ENCODE measurements at places on chromosomes 2 and 18.
A peak's percentile ranks its signal among the peaks of the same experiment; 100 is the strongest.

- no peaks in the 10 kb centered on the region for H3K4me1 ChIP-seq
- peaks cover 24% of the 10 kb centered on the region for H3K27me3 ChIP-seq
- DNase-seq, result no peak
- no peak overlapping the region for H3K27ac ChIP-seq
- no peak overlapping the region for H3K4me3 ChIP-seq
- H3K36me3 ChIP-seq, result no peaks in the 10 kb centered on the region
These were observed 125.8 kb downstream of the OSBPL6 start for GRCh38 chr2:178320011-178320585.

GRCh38 chr2:163351966-163352365, 383.8 kb downstream of the FIGN start:
- peaks cover 13% of the 10 kb centered on the region for H3K27me3 ChIP-seq
- no peak for DNase-seq
- H3K4me1 ChIP-seq, result no peaks in the 10 kb centered on the region

GRCh38 chr2:157480182-157480961, 36.5 kb upstream of the CYTIP start:
- H3K27ac ChIP-seq, result peak overlapping the region; percentile 99
- peak; percentile 50 for DNase-seq
- peaks cover 81% of the 10 kb centered on the region for H3K4me1 ChIP-seq
- no peaks in the 10 kb centered on the region for H3K27me3 ChIP-seq
- H3K4me3 ChIP-seq, result peak overlapping the region; percentile 63

DNA sequence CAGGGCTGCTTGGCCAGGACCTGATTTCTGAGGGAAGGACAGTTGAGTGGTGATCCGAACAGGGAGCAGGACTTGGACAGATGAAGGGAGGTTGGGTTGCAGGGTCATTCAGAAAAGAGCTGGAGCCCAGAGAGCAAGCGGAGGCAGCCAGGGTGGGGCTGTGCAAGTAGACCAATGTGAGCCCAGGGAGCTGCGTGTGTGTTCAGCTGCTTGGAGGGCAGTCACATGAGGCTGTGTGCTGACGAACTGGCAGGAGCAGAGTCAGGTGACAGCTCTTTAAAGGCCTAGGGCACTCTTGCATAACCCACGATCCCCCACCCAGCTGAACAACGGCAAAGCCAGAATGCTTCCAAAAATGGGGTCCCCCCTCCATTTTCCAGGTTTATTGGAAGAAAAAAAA, 4.6 kb upstream of the MLPH start:
- H3K36me3 ChIP-seq, result no peaks in the 10 kb centered on the region
- H3K27ac ChIP-seq, result no peak overlapping the region
- DNase-seq, result no peak
- H3K27me3 ChIP-seq, result peaks cover 51% of the 10 kb centered on the region
- no peak overlapping the region for H3K4me3 ChIP-seq
- H3K4me1 ChIP-seq, result peaks cover 2% of the 10 kb centered on the region

DNA sequence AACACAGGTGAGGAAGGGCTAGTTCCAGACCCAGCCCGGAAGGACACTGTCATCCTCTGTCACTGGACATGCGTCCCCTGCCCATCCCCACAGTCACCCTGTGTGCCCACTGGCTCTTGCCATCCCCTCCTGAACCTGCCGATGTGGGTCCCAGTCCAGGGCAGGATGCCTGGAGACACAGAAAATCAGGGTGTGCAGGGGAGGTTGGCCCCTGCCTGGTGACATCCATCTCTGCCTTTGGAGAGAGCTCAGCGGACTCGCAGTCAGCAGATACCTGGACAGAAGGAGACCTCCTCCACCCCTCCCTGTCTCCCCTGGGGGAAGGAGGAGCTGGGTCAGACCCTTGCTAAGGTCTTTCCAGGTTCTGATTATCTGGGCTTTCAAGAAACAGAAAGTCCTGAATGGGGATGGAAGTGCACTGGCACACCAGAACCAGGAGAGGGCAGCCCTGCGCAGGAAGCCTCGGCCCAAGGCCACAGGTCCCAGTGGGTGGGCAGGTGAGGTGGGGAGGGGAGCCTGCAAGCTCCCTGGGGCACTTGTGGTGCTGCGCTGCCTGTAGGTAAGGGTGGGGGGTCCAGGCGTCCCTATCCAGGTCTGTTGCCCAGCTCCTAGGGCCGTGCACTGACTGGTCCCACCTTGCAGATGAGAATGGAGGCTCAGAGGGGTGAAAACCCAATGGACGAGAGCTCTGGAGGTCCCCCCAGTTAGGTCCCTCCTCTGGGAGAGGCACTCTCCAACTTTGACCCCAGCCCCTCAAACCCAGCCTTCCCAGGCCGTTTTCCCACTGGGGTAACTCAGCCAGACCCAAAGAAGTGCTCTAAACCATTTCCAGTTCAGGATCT, 9.7 kb upstream of the OTOS start:
- no peaks in the 10 kb centered on the region for H3K36me3 ChIP-seq
- peak; percentile 33 for DNase-seq
- no peak overlapping the region for H3K4me3 ChIP-seq
- H3K4me1 ChIP-seq, result no peaks in the 10 kb centered on the region
- no peak overlapping the region for H3K27ac ChIP-seq
- peaks cover 18% of the 10 kb centered on the region for H3K27me3 ChIP-seq

GRCh38 chr2:80288576-80288975, 16.0 kb downstream of the LRRTM1 start:
- no peaks in the 10 kb centered on the region for H3K27me3 ChIP-seq
- no peaks in the 10 kb centered on the region for H3K36me3 ChIP-seq
- H3K4me1 ChIP-seq, result no peaks in the 10 kb centered on the region
- DNase-seq, result no peak
- no peak overlapping the region for H3K27ac ChIP-seq

GRCh38 chr2:127683056-127683455, 7.7 kb upstream of the LIMS2 start:
- no peaks in the 10 kb centered on the region for H3K27me3 ChIP-seq
- H3K36me3 ChIP-seq, result no peaks in the 10 kb centered on the region
- H3K4me1 ChIP-seq, result no peaks in the 10 kb centered on the region
- no peak for DNase-seq
- H3K4me3 ChIP-seq, result no peak overlapping the region
- no peak overlapping the region for H3K27ac ChIP-seq

DNA sequence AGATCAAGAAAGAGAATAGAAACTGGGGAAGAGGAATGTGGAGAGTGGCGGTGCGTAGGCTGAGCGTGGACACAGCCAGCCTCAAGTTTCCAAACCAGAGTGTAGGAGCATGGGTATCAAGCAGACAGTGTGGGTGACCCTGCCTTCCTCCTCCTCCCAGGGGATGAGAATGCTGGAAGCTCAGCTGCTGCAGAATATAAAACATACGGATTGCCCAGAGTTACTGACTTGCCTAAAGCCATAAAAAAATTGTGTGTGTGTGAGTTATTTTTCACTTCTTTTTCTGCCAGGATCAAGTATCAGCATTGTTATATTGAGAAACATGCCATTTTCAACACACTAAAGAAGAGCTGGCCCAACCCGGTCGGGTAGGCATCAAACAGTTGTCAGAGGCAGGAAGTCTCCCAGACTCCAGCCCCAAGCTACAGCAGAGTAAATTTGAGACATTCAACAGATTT, 333.3 kb upstream of the ACVR2A start:
- H3K4me3 ChIP-seq, result no peak overlapping the region
- H3K36me3 ChIP-seq, result no peaks in the 10 kb centered on the region

DNA sequence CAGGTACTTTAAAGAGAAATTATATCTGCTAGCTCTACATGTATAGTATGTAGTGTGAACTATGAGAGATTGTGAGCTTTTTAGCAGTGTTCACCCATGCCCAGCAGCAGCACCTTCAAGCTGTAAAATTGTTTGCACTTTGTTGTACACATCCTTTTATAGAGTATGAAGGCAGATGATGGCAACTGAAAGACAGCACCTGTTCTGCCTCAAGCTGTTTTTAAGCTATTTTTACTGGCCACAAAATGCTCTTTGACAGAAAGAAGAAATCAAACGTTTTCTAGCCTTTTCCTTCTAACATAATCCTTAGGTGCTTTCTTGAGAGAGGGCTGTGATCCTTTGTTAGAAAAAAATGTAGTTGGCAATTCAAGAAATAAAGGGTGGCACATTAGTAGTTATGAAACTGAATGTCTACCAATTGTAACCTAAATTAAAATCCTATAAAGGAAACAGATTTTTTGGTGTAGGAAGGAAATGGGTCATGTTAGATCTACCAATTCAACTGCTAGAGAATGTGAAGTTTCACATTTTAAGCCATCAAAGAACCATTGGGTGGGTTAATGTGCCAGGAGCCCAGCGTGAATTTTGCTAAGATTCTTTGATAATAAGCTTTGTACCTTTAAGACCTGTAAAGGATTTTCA, 59.5 kb downstream of the R3HDM1 start:
- no peak overlapping the region for H3K4me3 ChIP-seq
- DNase-seq, result no peak
- H3K4me1 ChIP-seq, result peaks cover 35% of the 10 kb centered on the region
- H3K27ac ChIP-seq, result no peak overlapping the region
- H3K36me3 ChIP-seq, result peaks cover 26% of the 10 kb centered on the region

DNA sequence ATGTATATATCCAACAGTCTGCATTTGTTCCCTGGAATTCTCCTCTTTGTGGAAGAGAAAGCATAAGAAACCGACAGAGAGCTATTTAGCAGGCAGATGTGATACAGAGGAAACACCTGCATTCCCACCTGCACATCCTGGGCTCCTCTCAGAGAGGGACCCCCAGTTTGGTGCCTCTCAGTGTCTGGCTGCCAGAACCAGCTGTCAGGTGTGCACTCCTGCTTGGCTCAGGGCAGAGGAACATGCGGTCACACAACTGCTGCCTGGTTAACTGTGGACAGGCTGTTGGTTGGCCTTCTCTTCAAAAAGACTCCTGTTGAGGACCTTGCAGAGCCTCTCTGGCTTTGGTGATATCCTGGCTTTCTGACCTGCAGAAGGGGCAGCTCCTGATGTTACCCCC, 54.6 kb downstream of the ITGB6 start:
- no peaks in the 10 kb centered on the region for H3K36me3 ChIP-seq
- H3K27me3 ChIP-seq, result peaks cover 4% of the 10 kb centered on the region
- no peak for DNase-seq
- H3K4me1 ChIP-seq, result peaks cover 2% of the 10 kb centered on the region
- no peak overlapping the region for H3K27ac ChIP-seq

- peaks cover 11% of the 10 kb centered on the region for H3K27me3 ChIP-seq
- DNase-seq, result no peak
- no peaks in the 10 kb centered on the region for H3K4me1 ChIP-seq
These were observed 310.6 kb upstream of the SPRED2 start for GRCh38 chr2:65742977-65743376.

DNA sequence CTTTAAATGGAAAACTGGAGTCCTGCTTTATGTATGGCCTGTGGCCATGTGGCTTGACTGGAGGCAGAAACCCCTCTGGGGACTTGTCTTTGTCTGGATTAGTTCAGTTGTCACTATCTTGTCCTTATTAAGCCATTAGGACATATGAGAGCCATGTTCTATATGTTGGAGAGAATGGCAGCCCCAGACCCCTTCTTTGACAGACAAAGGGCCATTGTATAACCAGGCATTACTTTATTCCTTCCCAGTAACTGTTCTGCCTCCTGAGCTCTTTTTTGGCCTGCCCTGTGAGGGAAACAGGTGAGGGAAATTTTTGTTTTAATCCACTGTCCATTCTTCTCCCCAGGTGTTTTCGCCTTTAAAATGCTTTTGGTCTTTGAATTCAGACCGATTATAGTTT, 43.3 kb downstream of the FSHR start:
- no peaks in the 10 kb centered on the region for H3K27me3 ChIP-seq
- H3K36me3 ChIP-seq, result no peaks in the 10 kb centered on the region
- H3K27ac ChIP-seq, result no peak overlapping the region
- DNase-seq, result no peak
- no peaks in the 10 kb centered on the region for H3K4me1 ChIP-seq
- H3K4me3 ChIP-seq, result no peak overlapping the region

- H3K27ac ChIP-seq, result no peak overlapping the region
- peaks cover 9% of the 10 kb centered on the region for H3K27me3 ChIP-seq
- H3K36me3 ChIP-seq, result no peaks in the 10 kb centered on the region
These were observed 155.4 kb downstream of the MAP2 start for GRCh38 chr2:209579230-209579749.

DNA sequence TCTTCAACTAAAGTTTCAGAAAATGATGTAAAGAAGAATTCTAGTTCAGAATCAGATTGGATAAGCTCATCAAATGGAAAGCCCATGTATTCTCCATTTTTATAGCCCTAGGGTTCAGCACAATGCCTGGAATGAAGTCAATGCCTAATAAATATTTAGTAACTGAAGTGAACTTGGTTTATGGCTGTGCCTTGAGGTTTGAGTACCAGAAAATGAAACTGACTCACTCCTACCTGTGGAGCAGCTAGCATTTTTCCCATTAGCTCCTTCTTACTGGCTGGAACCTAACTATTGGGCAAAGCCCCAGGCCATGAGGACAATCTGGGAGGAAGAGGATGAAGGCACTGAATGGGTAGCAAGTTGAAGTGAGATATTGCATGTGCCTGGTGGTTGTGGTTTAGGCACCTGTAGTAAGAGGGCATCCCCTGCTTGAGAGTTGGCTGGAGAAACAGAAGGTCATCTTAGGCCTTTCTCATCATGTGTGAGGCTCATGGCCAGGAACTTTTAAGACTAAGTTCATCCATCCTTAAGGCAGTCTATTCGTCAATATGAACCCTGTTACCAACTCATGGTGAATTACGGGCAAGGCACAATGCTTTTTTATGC, 85.0 kb upstream of the LYPD1 start:
- no peak overlapping the region for H3K4me3 ChIP-seq
- DNase-seq, result no peak
- H3K27me3 ChIP-seq, result no peaks in the 10 kb centered on the region
- H3K27ac ChIP-seq, result no peak overlapping the region
- no peaks in the 10 kb centered on the region for H3K4me1 ChIP-seq

- H3K36me3 ChIP-seq, result no peaks in the 10 kb centered on the region
- H3K27ac ChIP-seq, result no peak overlapping the region
- no peak overlapping the region for H3K4me3 ChIP-seq
- no peak for DNase-seq
- no peaks in the 10 kb centered on the region for H3K4me1 ChIP-seq
These were observed 152.5 kb upstream of the KLF7 start for GRCh38 chr2:207318181-207318628.

Data from activated naive CD8-positive, alpha-beta T cell treated with anti-CD3 and anti-CD28 coated beads for 36 hours (primary cell).